ENCODE measurements at places on chromosomes 16 and 17. TPM values are rescaled to one million over a fixed set of nuclear protein-coding genes. Genes with fewer than 3 reads are reported as not detected.

CCL7 gene
- not detected for polyA plus RNA-seq

SCNN1B gene
- 2.3 TPM for polyA plus RNA-seq

NPIPA8 gene
- 12.3 TPM for polyA plus RNA-seq

FBXW10B gene
- 1.4 TPM for polyA plus RNA-seq

SNX20 gene
- 0.57 TPM for polyA plus RNA-seq

KRTAP4-5 gene
- polyA plus RNA-seq = not detected

C16orf92 gene
- polyA plus RNA-seq = not detected

ALOX15B gene
- polyA plus RNA-seq = 0.05 TPM

CASKIN2 gene
- 14.7 TPM for polyA plus RNA-seq

NPIPB2 gene
- 6.6 TPM for polyA plus RNA-seq

SLC5A10 gene
- 0.02 TPM for polyA plus RNA-seq

TMEM98 gene
- 16.6 TPM for polyA plus RNA-seq

MTSS2 gene
- polyA plus RNA-seq = 34.3 TPM

RASL10B gene
- 2.5 TPM for polyA plus RNA-seq

EIF3CL gene
- polyA plus RNA-seq = 38.7 TPM

NDE1 gene
- polyA plus RNA-seq = 3.3 TPM

KRT9 gene
- polyA plus RNA-seq = not detected

GNAO1 gene
- polyA plus RNA-seq = 7.6 TPM

SOX15 gene
- 1.0 TPM for polyA plus RNA-seq

KRT27 gene
- not detected for polyA plus RNA-seq

CCL13 gene
- 0.84 TPM for polyA plus RNA-seq

RCVRN gene
- 0.26 TPM for polyA plus RNA-seq

CLEC18B gene
- polyA plus RNA-seq = 3.1 TPM

CACNA1G gene
- polyA plus RNA-seq = 0.02 TPM

MYO18A gene
- 85.3 TPM for polyA plus RNA-seq

PYY gene
- polyA plus RNA-seq = 0.66 TPM

TMEM94 gene
- 64.9 TPM for polyA plus RNA-seq

HAS3 gene
- polyA plus RNA-seq = 0.87 TPM

HASPIN gene
- polyA plus RNA-seq = not detected

SLC35G6 gene
- not detected for polyA plus RNA-seq

WNK4 gene
- 4.7 TPM for polyA plus RNA-seq

ZNF469 gene
- 0.14 TPM for polyA plus RNA-seq

CDH1 gene
- 52.8 TPM for polyA plus RNA-seq
